ENCODE measurements at places on chromosomes 7 and 10.

- DNase-seq, result no peak
Observed at GRCh38 chr7:3923307-3923918, 622.4 kb downstream of the SDK1 start.

- no peak for DNase-seq
Observed at GRCh38 chr10:130751851-130752250, 559.7 kb downstream of the TCERG1L start.

GRCh38 chr7:27933671-27934565 is 194.0 kb downstream of the TAX1BP1 start:
- DNase-seq, result no peak

DNA sequence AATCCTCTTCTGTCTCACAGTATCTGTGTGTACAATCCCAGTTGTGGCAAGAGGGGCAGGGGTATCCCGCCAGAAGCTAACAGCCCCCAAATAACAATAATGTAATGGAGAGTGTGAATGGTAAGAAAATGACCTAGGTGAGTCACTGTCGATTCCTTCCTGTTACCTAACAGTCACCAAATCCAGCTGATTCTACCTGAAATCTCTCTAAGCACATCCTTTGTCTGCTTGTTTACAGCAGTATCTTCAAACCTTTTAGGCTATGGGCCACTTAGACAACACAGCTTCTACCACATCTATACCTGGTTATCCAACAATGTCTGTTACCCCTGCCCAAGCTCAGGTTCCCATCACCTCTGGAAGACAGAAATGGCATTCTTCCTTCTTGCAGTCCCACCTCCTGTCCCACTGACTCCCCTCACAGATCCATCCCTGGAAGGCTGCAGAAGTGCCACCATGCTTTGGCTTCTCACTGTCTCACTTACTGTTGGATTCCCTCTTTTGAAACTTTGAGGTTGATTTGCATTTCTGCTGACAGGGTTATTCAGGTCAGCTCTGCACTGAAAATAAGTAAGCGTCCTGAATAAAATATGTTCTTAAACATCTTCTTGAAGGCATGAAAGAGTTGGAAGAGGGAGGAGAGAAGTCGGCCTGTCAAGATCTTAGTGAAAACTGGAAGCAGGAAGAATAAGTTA is 13.1 kb downstream of the PIP4K2A start:
- DNase-seq, result no peak

GRCh38 chr10:71687480-71687879 is 32.1 kb downstream of the C10orf105 start:
- DNase-seq, result no peak

Data from LNCaP clone FGC (cell line).